Stimulated activated CD4-positive, alpha-beta T cell treated with anti-CD3 and anti-CD28 coated beads, TNF-alpha, amount 100 ng/mL, for 48 hours (primary cell): ENCODE measurements at places on chromosomes 3 and 15.

DNA sequence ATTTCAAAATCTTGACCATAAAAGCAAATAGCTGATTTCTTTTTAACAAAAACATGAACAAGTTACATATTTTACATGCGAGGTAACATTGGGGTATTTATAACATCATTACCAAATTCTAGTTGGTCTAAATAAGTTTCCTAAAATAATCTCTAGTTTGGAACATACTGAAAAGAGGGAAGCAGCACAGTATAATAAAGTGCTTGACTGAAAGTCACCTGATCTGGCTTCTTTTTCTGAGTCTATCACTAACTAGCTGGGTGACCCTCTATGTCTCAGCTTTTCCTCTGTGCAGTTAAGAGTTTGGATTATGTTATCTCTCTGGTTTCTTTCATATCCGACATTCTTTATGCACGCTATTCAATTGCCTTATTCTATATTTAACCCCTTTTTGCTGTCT lies 19.8 kb upstream of the CNTN4 start:
- DNase-seq, result no peak

DNA sequence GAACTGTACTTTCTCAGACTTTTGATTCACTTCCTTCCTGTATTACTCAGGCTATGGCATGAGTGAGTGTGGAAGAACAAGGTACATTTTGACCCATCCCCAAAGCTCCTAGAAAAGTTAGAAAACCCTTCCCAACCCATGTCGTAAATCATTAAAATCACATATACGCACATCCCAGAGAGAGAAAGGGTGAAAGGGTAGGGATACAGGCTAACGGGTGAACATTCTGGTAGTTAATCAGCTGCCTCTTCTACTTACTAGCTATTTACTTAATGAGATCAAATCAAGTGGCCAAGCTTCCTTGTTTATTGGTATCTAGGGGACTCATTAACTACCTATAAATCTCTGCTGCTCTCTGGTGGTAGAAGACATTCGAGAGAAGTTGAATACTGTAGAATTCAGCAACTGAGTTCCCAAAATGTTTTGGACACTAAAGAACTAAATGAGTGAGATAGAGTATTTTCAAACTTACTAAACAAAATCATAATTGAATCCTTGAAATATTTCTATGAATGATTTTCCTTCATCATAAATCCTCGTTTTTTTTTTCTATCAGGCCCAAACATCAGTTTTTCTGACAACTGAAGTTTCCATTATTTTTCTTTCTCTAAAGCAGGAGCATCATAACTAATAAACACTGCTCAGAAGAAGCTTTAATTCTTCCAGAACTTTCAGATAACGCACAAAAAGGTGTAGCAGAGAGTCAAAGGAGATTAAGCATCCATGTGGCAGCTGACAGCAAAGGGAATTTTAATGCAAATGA lies 124.2 kb downstream of the IMPG2 start:
- no peak for DNase-seq

GRCh38 chr3:72997421-72997961 lies 880 bp downstream of the PPP4R2 start:
- DNase-seq, result peak; percentile 27

DNA sequence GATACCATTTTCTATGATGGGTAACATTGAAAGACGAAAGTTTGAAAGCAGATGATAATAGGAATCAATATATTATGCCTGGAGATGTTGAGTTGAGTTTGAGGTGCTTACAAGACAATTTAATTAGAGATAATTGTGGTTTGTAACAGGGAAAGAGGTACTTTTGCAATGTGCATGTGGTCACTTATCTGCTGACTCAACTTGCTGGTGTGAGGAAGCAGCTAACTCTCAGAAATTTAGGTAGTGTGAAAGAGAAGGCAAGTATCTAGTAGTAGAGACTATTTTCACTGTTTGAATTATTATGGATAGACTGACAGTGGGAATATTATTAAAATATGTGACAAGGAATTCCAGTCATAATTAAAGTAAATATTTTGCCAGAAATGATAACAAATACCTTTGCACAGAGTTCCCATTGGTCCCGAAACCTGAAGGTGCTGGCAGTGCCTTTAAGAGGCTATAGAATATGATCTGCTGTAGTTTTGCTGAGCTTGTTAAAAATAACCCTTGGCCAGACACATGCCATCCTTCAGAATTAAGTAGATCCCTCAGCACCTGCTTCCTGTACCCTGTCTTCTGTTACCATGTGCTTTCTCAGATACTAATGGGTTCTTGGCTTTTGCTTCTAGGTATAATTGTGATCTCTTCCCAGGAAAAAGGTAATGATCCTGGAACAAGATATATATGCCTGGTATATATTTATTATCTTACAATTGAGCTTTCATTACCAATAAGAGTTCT lies 315.9 kb downstream of the BCHE start:
- no peak for DNase-seq

GRCh38 chr15:33148129-33148751 lies 46.3 kb downstream of the FMN1 start:
- no peak for DNase-seq

- no peak for DNase-seq
Observed at GRCh38 chr3:118472586-118472985, 562.1 kb downstream of the IGSF11 start.

- DNase-seq, result no peak
Observed at GRCh38 chr3:117035745-117036144, 326.2 kb downstream of the TUSC7 start.

DNA sequence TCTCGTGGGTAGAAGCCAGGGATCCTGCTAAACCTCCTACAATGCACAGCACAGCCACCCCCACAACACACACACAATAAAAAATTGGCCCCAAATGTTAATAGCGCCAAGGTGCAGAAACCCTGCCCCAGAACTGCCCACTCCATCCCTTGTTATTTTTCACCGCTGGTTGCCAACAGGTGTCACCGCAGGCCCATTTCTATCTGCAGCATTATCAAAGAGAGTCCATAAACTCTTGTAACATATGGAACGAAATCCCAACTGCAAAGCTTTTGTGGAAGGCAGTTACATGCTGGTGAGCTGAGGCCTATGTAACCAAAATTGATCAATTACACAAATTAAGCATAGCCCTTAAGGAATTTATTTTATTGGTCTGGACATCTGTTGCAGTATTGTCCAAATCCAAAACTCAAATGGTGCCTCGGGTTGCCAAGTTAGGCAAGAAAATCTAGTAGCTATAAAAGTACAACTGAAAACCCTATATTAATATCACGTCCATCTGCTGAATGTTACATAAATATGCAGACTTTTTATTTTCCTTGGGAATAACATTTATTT lies 66.2 kb downstream of the SAMMSON start:
- no peak for DNase-seq

GRCh38 chr3:71541313-71541712 lies 42.2 kb downstream of the FOXP1 start:
- DNase-seq, result no peak

DNA sequence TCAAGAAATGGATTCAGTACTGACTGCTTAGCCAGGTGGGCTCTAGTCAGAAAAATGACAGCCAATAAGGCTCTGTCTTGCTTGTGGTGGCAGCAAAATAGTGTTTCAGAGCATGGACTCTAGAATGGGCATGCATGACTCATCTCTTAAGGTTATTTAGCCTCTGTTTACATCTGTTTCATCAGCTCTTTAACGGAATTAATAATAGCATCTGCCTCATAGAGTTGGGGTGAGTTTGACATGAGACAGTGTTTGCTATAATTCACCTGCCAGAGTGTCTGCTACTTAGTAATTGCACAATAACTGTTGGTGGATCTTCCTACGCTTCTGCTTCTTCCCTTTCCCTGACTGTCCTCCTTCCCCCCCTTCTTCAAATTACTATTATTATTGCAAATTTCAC lies 350.4 kb upstream of the SEMA6D start:
- DNase-seq, result no peak

DNA sequence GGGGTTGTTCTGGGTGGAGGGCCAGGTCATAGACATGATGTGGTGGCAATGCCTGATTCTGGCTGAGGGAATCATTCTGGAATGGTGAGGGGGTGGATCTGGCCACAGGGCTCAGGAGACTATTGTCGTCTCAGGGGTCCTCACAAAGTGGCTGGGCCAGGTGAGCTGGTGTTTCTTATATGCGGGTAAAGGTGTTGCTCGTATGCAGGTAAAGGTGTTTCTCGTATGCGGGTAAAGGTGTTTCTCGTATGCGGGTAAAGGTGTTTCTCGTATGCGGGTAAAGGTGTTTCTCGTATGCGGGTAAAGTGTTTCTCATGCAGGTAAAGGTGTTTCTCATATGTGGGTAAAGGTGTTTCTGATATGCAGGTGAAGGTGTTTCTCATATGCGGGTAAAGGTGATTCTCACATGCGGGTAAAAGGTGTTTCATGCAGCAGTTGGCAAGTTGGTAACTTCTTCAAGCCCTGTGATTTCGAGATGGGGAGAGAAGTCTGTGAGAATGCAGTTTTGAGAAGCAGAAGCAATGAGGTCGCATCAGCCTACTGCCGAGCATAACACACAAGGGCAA lies 10.5 kb upstream of the MUC4 start:
- no peak for DNase-seq

- DNase-seq, result no peak
Observed at GRCh38 chr15:80180468-80180867, 27.7 kb downstream of the FAH start.

- no peak for DNase-seq
Observed at GRCh38 chr3:39779511-39780230, 29.7 kb upstream of the MYRIP start.

DNA sequence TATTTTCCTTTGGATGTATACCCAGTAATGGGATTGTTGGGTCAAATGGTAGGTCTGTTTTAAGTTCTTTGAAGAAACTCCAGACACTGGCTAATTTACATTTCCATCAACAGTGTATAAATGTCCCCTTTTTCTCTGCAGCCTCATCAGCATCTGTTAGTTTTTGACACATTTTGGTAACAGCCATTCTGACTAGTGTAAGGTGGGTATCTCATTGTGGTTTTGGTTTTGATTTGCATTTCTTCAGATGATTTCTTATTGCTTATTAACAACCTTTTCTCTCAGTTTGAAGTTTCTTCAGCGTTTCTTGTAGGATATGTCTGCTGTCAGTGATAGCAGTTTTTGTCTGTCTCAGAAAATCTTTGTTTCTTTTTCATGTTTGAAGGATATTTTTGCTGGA lies 15.4 kb downstream of the GALK2 start:
- DNase-seq, result no peak

GRCh38 chr3:14360123-14360881 lies 42.1 kb upstream of the SLC6A6 start:
- DNase-seq, result no peak

- DNase-seq, result no peak
Observed at GRCh38 chr3:116288485-116288884, 156.8 kb downstream of the LSAMP start.

GRCh38 chr3:127998596-127998995 lies 53.6 kb upstream of the SEC61A1 start:
- DNase-seq, result no peak

GRCh38 chr15:60137711-60138396 lies 133.7 kb downstream of the FOXB1 start:
- DNase-seq, result no peak

GRCh38 chr3:69761896-69762767 lies 22.9 kb downstream of the MITF start:
- no peak for DNase-seq

GRCh38 chr15:86765281-86765680 lies 685.6 kb downstream of the AGBL1 start:
- no peak for DNase-seq

- DNase-seq, result no peak
Observed at GRCh38 chr3:32493437-32494414, 8.9 kb downstream of the CMTM6 start.

- DNase-seq, result no peak
Observed at GRCh38 chr3:127253491-127253890, 34.4 kb downstream of the PRR20G start.

GRCh38 chr3:23648326-23648995 lies 157.3 kb upstream of the UBE2E1 start:
- no peak for DNase-seq

GRCh38 chr15:61226361-61227256 lies 2.5 kb downstream of the RORA start:
- no peak for DNase-seq

DNA sequence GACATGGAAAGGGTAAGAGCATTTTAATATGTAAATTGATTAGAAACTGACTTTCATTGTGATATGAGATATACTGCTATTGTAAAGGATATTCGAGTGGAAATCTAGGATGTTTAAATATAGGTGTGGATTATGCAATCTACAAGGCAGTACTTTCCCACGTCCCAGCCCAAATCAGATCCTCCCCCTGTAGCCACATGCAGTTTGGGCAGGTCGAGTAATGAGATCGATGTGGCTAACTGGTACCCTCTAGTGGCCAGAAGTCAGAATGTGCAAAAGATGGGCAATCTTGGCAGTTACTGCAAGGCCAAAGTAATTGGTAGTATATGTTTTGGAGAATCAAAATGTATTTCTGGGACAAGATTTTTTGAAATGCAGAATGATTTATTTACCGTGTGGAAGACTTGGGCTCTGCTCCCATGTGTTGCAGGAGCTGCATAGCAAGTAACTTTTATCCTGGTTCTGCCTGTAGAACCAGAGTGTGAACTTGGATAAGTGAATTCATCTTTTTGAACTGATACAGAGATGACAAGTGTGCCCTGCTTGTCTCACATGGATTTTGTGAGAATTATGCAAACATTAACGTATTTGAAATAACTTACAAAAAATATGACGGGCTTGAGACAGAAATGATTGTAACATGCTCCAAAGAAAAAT lies 94.5 kb upstream of the ADAMTSL3 start:
- peak; percentile 14 for DNase-seq

- no peak for DNase-seq
Observed at GRCh38 chr3:14224895-14225294, 46.3 kb downstream of the LSM3 start.

DNA sequence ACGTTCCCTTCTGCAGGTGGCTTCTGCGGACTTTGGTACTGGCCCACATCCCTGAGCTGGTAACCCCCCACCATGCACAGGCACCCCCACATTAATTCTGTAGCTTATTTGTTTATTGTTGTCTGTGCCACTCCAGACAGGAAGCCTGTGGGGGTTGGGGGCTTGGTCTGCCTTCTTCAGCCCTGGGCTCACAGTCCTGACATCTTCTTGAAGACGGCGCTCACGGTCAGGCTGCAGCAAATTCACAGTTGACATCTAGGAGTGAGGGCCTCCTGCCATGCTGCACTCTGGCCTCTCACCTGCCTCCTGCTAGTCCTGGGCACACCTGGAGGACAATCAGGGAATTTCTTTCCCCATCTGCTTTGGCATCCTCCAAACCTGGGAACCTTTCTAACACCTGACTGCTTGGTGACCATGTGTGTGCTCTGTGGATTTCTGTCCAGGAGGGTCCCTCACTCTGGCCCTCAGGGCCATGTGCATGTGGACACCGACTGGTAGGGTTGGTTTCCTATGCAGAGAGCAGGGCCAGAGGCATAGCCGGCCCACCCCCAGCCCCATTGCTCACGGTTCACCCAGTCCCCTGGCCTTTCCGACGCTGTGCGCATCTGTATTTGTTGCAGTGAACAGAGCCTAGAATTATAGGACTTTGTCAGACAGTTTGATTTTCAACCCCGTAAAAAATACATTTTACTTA lies 68.8 kb downstream of the APBA2 start:
- no peak for DNase-seq

DNA sequence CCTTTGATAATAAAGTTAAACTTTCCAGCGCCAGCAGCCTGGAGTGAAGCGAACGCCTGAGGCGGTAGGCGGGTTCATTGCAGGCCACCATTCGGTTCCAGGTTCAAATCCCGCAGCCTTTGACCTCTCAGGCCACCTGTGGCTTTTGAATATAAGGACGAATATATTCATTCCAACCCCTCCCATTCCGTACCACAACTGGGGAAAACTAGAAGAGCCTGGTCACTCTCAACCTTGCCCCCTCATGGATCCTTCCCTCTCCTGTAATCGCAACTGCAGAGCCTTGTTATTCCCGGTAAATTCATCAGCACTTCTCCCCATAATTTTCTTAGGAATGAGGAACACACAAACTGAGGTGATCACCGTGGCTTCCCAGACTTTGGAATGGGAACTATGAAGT lies 35.2 kb downstream of the ZIC4 start:
- no peak for DNase-seq
